ENCODE measurements at places on chromosomes 2 and 18. TPM values are rescaled to one million over a fixed set of nuclear protein-coding genes. Genes with fewer than 3 reads are reported as not detected.

DNA sequence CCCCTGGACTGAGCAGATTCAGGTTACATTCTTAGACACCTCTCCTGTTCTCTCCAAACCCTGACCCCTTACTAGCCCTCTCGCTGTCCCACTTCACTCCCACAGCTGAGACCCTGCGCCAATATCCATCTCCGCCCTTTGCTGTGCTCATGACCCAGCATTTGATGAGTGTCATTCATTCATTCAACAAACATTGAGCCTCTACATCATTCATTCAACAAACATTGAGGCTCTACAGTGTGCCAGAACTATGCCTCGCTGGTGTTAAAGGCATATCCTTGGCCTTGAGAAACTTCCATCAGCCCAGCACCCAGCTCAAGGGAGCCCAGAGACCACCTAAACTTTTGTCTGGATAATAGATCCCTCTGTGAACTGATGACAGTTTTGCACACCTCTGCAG lies 41.9 kb upstream of the MRPL33 start:
- no peak for DNase-seq

DNA sequence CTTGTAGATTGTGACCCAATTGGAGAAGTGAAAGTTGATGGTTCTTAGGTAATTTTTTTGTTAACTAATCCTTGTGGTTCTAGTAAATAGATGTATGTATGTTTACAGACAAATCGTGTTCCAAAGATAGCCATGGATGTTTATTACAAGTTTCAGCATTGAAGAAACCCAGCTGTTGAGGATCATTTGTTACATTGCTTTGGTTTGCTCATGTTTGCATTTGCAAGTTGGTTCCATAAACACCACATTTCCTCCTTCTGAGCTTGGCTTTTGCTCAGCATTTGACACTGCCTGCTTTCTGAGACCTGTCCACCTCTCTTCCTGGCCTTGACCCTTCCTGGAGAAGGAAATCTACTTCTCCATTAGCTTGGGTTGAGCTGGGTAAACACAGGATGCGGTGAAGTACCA lies 1.8 kb upstream of the CCDC68 start:
- peak; percentile 95 for DNase-seq

DNA sequence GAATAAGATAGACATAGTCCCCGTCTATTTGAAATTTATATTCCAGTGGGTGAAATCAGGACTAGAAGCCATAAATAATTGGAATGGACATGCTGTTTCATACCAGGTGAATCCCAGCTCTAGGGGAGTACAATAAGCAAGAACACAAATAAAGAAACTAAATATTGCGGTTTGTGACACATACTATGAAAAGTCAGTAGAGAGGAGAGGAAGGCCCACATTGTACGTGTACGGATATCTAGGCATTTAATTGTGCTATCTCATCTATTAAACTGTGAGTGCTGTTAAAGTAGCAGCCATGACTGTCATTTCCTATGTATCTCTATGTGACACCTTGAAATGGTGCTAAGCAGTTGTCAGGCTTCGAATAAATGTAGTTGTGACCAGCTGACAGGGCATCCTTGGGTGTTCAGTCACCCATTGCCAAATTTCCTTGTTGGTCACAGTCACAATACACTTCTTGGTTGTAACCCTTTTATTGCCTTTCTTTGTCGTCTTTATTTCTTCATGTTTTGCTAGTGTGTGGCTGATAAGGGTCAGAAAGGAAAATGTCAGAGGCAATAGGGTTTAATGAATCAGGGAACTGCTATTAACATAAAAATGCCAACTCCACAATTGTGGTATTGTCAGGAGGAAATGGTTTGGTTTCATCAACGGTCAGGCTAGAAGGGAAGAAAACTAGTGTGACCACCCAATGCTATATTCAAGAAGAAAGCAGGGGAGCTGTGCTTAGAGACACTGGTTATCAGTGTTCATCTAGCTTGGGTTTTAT lies 31.5 kb downstream of the CPO start:
- DNase-seq, result no peak

GRCh38 chr2:141493936-141494335 lies 636.9 kb downstream of the LRP1B start:
- DNase-seq, result no peak

- peak; percentile 39 for DNase-seq
These were observed 615 bp downstream of the ADNP2 start for GRCh38 chr18:80109676-80110078.

DNA sequence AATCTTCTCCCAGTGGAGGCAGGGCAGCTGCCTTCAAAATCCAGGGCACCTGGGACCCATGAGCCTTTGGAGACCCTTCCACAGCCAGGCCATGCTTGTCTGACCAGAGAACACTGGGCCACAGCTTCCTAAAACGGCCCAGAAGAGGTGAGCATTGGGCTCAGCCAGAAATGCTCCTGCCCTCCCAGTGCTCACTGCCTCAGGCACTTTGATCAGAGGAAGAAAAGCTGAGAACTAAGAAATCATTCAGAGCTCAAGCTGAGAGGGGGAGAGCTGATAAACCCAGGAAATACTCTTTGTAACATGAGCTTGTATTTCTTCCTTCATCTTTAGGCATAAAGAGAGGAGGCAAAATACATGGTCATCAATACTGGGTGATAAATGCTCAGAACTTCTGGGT lies 365.5 kb upstream of the KLHL29 start:
- DNase-seq, result no peak

GRCh38 chr2:31347750-31348149 lies 66.8 kb downstream of the XDH start:
- peak; percentile 74 for DNase-seq

DNA sequence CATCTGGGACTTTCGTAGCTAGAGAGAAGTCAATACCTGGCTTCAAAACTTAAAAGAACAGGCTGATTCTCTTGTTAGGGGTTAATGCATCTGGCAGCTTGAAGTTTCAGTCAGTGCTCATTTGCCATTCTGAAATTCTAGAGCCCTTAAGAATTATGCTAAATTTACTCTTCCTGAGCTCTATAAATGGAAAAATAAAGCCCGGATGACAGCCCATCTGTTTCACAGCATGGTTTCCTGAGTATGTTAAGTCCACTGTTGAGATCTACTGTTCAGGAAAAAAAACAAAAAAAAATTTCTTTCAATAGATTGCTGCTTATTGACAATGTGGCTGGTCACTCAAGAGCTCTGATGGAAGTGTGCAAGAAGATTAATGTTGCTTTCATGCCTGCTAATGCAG lies 101.3 kb upstream of the RPE start:
- no peak for DNase-seq

DNA sequence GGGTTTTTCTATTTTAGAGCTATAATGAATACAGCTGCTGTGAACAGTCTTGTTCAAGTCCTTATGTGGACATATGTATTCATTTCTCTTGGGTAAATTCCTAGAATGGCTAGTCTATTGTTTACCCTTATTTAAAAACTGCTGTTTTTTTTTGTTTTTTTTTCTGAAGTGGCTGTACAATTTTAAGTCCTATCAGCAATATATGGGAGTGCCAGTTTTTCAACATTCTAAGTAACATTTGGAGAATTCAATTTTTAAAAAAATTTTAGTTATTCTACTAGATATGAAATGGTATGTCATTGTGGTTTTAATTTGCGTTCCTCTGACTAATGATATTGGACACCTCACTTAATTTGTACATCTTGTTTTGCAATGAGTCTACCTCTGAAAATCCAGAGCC lies 349.7 kb downstream of the SATB2 start:
- peak; percentile 41 for DNase-seq

DNA sequence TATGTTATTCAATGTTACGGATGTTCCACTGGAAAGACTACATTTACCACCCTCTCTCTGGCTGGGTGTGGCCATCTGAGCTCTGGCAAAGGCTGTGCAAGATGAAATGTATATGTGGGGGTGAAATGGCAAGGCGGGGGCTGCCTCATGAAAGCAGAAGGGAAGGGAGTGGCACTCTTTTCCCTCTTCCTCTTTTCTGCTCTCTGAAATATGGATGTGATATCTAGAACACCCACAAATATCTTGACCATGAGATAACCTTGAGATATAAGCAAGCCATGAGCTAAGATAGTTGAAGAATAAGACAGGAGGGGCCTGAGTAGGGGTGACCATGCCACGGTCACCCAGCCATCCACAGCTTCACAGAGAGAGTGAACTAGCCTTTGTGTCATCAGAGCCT lies 367.8 kb upstream of the ID2 start:
- DNase-seq, result no peak

LAMA3 gene
- total RNA-seq, result 13.2 TPM

GRCh38 chr18:76686737-76687231 lies 135.6 kb upstream of the ZNF236 start:
- DNase-seq, result peak; percentile 70

DNA sequence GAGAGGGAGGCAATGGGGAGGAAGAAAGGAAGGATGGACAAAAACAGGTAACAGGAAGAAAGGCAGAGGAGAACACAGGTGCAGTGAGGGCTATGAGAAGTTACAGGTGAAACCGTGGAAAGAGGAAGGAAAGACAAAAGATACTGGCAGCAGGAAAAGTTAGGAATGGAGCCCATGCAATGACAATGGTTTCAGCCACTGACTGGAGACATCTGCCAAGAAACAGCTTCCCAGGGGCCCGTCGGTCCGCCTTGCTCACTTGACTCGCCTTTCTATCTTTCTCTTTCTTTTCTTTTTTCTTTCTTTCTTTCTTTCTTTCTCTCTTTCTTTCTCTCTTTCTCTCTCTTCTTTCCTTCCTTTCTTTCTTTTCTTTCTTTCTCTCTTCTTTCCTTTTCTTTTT lies 37.5 kb downstream of the ST8SIA5 start:
- peak; percentile 13 for DNase-seq

GRCh38 chr18:63534615-63535014 lies 7.6 kb upstream of the SERPINB12 start:
- DNase-seq, result no peak

DNA sequence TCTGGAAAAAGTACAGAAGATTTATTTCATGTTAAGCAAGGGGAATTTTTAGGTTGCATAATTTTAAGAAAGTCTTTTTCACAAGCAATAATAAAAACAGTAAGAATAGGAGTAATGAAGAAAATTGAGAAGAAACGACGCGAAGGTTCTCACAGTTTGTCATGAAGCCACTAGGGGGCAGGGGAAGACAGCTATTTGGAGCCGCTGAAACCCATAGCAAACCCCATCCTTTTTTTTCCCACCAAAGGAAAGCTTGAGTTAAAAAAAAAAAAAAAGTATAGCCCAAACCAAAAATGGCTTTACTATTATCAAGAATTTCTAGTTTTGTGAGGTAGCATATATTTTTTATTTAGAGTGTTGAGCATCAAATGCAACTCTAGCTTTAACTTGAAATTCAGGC lies 300.9 kb downstream of the PHLPP1 start:
- peak; percentile 74 for DNase-seq

- DNase-seq, result no peak
These were observed 11.8 kb downstream of the PRLH start for GRCh38 chr2:237577956-237578870.
